ENCODE measurements at places on chromosomes 16 and 17. TPM values are rescaled to one million over a fixed set of nuclear protein-coding genes. Genes with fewer than 3 reads are reported as not detected.

The DPEP1 gene
- not detected for total RNA-seq

The PLCG2 gene
- 0.64 TPM for total RNA-seq

The KRTAP2-1 gene
- total RNA-seq, result not detected

The HS3ST3B1 gene
- total RNA-seq, result 7.4 TPM

The EEF2K gene
- 30.0 TPM for total RNA-seq

The FA2H gene
- not detected for total RNA-seq

The CNTNAP1 gene
- 45.4 TPM for total RNA-seq

The P2RX5 gene
- total RNA-seq, result 0.32 TPM

The TSPAN10 gene
- total RNA-seq, result 2.3 TPM

The TEKT1 gene
- not detected for total RNA-seq

The RABEP2 gene
- 29.4 TPM for total RNA-seq

The TPSAB1 gene
- total RNA-seq, result not detected

The HOXB13 gene
- total RNA-seq, result 0.32 TPM

The GRIN2A gene
- under 0.01 TPM for total RNA-seq

The MRPS7 gene
- total RNA-seq, result 57.0 TPM

Data from fibroblast of villous mesenchyme (primary cell).